ENCODE measurements at places on chromosomes 13 and 19. TPM values are rescaled to one million over a fixed set of nuclear protein-coding genes. Genes with fewer than 3 reads are reported as not detected.

Gene OSCAR
- total RNA-seq = 0.78 TPM

Gene PPP5C
- 57.0 TPM for total RNA-seq

Gene AXL
- total RNA-seq = 345 TPM

Gene TEX26
- not detected for total RNA-seq

Gene PVR
- 137 TPM for total RNA-seq

Gene CYP2A6
- total RNA-seq = 0.30 TPM

All from smooth muscle cell of the umbilical artery (primary cell).